Posterior vena cava (tissue), 2 donors: ENCODE measurements at places on chromosomes 2 and 18. TPM values are rescaled to one million over a fixed set of nuclear protein-coding genes. Genes with fewer than 3 reads are reported as not detected.

DNA sequence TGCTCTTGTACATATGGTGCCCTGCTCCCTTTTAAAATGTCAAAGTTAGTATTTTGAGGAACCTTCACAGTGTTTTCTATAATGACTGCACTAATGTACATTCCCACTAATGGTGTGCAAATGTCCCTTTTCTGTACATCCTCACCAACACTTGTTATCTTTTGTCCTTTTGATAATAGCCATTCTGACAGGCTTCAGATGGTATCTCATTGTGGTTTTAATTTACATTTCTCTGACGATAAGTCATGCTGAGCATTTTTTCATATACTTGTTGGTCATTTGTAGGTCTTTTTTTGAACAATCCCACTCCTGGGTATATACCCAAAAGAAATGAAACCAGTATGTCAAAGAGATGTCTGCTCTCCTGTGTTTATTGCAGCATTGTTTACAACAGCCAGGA lies 268.3 kb downstream of the FBXO15 start:
- no peak for DNase-seq

GRCh38 chr2:85635636-85636035 lies 19.6 kb downstream of the USP39 start:
- no peak for DNase-seq

GRCh38 chr2:5782103-5782502 lies 89.9 kb downstream of the SOX11 start:
- no peak for DNase-seq

GRCh38 chr18:77894060-77894459 lies 644.4 kb downstream of the GALR1 start:
- DNase-seq: no peak

- no peak for DNase-seq
These were observed 78.6 kb upstream of the RPRM start for GRCh38 chr2:153557211-153557610.

SLC11A1 gene
- total RNA-seq: 77.1 TPM

C2orf81 gene
- 2.3 TPM for total RNA-seq

OSBPL6 gene
- total RNA-seq: 2.0 TPM

PRR30 gene
- not detected for total RNA-seq
